ENCODE measurements at places on chromosomes 6 and 20.

DNA sequence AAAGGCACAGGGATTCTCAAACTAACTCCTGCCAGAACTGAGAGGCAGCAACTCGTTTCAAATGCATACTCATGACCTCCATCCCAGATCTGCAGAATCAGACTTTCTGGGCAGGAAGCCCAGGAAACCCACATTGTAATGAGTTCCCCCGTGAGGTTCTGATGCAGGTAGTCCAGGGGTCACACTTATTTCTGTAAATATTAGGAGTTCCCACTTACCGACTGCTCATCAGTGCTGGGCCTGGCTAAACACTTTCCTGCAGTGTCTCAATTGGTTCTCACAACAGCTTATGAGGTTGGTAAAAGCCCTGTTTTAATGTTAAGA lies 11.6 kb downstream of the DUSP15 start:
- DNase-seq, result no peak

GRCh38 chr6:30511169-30511546 lies 21.8 kb downstream of the HLA-E start:
- DNase-seq, result no peak

- DNase-seq, result no peak
Observed at GRCh38 chr6:25404693-25405169, 125.6 kb downstream of the CARMIL1 start.

- no peak for DNase-seq
Observed at GRCh38 chr6:96675597-96675996, 112.7 kb downstream of the FHL5 start.

DNA sequence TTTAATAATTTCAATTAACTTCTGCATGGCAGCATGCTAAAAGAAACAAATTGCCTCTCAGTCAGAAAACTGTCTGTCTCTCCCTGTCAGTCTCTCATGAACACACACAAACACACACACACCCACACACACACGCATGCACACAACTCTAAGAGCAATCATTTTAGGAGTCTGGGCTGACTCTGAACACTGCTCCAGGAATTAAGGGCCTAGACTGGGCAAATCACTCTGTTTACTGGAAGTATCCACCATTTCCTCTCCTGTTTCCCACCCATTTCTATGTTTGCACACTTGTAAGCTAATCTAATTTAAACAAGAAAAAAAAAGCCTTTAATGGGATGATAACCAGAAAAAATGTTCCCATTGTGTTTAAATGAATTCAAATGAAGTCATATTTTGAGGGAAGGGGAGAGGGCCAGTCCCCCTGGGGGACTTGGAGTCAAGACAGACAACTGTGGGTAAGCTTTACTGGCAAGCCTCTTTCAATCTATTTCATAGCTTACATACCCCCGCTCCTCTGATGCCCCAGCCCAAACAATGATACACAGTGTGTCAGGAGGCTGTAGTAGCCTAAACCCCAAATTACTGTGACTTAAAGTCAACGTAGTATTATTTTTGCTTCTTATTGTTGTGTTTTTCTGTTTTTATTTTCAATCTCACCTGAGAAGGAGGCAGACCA lies 447.8 kb upstream of the FLRT3 start:
- DNase-seq, result no peak

- DNase-seq, result no peak
Observed at GRCh38 chr6:44263354-44264100, 1.8 kb downstream of the NFKBIE start.

DNA sequence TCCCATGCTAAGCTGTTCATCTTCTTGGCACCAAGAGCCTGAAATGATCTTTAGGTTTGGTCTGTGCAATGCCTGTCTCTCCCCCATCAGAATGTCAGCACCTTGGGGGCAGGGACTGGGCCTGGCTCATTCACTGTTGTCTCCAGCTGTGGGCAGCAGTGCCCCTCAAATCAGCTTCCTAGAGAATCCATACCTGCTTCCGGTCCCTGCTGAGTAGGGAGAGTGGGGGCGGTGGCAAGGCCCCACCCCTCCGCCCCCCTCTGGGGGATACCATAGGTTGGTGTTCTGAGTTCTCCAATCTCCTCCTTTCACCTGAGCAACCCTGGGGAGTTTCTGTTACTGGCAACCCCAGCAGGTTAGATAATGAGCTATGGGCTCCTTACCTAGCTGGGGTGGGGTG lies 19.2 kb upstream of the SPDEF start:
- no peak for DNase-seq

GRCh38 chr6:39021041-39021440 lies 27.5 kb upstream of the GLP1R start:
- DNase-seq, result no peak

- DNase-seq, result no peak
Observed at GRCh38 chr6:43393602-43394001, 24.2 kb upstream of the ZNF318 start.

GRCh38 chr20:52349806-52350205 lies 158.2 kb upstream of the ZFP64 start:
- DNase-seq, result no peak

DNA sequence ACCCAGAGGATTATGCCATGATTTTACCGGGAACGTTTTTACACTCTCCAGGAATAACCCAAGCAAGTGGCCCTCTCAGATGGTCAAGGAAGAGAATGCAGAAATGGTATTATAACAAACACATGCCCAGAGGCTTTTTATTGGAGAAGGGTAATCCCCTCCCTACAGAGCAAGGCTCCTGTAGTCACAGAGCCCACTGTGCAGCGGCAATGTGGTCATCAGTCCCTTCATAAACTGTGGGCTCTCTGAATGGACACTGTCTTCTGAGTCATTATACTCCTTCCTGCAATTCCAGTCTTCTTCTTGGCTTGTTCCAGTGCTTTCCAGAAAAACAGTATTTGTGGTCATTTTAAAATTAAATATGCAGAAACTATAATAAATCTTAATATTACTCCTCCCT lies 74.7 kb downstream of the LAMA4 start:
- DNase-seq, result no peak

GRCh38 chr20:19750101-19750606 lies 7.9 kb upstream of the RIN2 start:
- DNase-seq, result no peak

GRCh38 chr20:31508517-31509244 lies 5.6 kb upstream of the HM13 start:
- DNase-seq, result no peak

GRCh38 chr20:14889496-14890255 lies 552.3 kb upstream of the FLRT3 start:
- no peak for DNase-seq

GRCh38 chr6:134193536-134194498 lies 124.1 kb downstream of the SGK1 start:
- DNase-seq, result no peak

DNA sequence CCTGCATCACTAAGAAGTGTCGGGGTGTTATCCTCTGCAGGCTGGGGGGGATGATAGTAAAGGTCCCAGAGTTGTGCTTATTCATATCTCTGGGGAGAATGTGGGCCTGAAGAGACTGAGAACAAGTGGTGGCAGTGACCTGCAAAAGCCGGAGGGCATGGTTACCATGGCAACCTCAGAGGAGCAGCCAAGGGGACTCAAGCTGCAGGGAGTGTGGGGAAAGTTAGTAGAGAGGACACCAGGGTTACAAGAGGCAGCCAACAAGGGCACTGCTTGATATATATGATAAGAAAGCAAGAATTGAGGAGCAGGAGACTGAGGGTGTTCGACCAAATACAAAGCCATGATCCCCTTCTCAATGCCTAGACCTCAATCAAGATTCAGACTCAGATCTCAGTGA lies 46.1 kb downstream of the HLA-F start:
- DNase-seq, result no peak

GRCh38 chr20:11849976-11850670 lies 67.6 kb upstream of the BTBD3 start:
- DNase-seq, result no peak

DNA sequence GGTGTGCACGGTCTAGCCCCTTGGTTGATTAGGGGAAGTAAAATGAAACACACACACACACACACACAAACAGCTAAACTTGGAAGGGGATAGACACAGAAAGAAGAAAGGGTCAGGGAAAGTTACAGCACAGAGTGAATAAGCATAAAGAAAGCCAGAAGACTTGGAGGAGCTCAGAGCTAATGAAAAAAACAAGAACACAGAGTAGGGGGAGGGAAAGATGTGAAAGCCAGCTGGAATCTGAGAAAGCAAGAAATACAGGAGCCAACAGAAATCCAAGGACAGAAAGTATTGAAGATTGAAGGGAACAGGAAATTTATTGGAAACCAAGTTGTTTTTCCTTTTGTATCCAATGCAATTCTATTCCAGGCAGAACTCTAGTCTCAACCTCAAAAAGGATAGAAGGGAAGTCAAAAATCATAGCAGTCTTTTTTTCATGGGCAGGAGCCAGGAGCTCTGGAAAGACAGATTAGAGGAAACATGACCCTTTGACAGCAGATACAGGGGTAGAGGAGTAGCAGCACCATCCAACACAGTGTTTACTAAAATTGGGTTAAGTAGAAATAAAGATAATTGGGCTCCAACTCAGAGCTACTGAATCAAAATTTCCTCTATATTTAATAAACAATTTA lies 10.1 kb downstream of the HMGCLL1 start:
- no peak for DNase-seq

GRCh38 chr6:137836788-137837187 lies 30.3 kb upstream of the TNFAIP3 start:
- DNase-seq, result no peak

GRCh38 chr6:128570680-128571063 lies 50.3 kb upstream of the PTPRK start:
- DNase-seq, result no peak

GRCh38 chr6:150290429-150290828 lies 78.4 kb upstream of the IYD start:
- DNase-seq, result no peak

DNA sequence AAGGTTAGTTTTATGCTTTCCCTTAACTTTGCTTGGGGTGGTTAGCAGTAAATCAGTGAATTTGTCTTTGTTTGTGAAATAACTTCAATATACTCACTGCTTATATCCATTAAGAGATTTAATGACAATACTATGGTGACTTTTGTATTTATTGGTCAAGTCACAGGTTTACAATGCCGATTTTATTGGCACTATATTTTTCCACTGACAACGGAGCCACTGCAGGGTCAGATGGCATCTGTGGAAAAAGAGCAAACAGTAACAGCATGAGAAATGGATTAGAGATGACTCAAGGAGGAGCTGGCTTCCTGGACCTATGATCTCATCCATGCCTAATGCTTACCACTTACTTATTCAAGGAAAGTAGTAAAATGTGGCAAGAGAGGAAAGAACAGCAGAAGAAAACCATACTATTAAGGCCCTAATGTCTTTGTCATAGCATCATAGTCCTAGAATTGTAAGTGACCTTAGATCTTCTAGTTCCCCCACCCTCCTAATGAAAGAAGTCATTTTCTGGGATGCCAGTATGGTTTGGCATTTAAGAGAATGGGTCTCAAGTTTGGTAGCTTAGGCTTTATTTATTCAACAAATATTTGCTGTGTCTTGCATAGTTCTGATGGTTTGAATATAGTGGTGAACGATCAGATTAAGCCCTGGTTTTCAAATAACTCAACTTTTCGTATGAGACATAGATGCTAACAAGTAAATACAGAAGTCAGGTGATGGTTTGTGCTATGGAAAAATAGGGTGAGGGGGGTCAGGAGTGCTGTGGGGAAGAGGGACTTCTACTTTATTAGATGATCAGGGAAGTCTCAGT lies 18.5 kb downstream of the RNF144B start:
- DNase-seq, result no peak

All from activated naive CD4-positive, alpha-beta T cell (primary cell).